ENCODE measurements at places on chromosomes 7 and 10.

GRCh38 chr10:103850572-103850895 lies 4.8 kb downstream of the SH3PXD2A start:
- DNase-seq, result no peak

DNA sequence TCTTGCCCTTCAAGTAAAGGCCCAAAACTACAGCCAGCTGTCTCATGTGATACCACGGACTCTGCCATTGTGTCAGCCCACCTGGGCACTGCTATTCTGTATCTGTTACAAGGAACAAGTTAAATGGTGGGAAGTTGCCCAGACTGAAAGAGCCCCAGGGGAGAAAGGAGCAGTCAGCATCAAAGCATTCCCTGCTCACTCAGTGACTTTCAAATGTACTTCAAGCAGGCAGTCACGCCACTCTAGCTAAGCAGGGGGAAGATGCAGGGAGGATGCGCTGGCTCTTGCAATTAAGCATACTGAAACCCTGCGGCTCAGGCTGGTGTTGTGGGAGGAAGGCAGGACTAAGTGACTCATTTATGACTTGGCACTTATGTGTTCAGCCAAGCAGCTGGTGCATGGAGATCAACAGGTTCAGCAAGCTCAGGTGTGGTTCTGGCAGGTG lies 1249.6 kb downstream of the TYW1 start:
- DNase-seq, result no peak

DNA sequence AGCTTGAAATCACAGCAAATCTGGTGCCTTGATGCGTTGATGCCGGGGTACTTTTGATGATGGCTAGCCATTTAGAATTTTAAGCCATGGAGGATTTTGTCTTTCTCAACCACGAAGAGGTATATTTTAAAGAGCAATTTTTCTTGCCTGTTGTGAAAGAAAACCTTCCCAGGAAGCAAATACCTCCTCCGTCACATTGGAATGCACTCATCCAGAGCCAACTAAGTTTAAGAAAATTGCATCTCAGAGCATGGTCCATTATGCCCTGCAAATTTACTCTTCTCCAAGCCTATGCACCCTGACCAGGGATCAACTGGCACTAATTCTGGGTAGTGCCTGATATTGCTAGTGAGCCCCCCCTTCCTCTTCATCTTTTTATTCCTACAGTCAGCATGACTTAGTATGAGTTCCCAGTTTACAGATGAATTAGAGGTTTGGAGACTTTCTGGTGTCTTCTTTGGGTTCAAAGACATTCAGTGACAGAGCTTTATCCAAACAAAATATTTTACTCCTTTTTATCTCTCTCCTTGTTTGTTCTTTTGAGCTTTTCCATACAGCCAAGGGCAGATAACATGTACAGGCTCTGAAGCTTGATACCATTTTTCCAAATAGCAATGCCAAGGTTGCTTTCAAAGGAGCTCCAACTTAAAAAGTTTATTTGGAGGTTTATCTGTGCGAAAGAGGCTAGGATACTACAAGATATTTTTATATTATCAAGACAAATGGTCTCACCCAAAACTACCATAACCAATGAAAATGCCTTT lies 56.6 kb upstream of the ANK3 start:
- no peak for DNase-seq

DNA sequence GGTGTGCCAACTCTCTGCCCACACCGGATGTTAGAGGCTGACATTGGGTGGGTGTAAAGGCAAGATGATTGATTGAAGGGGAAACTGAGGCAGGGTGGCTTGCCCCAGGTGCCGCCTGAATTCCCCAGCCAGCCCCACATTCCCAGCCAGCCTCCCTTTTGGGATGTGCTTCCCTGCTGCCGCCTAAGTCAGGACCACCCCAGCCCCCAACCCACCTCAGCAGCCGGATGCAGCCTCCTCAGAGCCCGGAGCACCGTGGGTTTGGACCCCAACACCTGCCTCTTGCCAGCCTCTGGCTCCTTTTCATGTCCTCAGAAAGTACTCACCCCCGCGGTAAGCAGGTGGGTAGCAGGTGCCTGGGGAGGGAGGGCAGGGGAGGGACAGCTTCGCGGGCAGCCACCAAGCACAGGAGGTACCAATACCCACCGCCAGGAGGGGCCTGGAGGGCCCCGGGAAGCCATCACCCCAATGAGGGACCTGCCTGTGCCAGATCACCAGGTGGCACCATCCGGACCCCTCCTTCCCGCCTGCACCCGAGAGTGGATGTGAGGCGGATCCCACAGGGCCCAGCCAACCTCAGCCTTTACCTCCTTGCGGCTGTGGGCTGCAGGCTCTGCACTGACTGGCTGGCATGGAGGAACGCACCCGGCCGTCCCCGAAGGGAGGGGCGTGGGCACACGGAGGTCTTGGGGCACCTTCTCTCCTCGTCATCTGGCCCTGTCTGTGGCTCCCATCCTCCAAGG lies 60.5 kb downstream of the PWWP2B start:
- DNase-seq, result no peak

- no peak for DNase-seq
These were observed 86.9 kb upstream of the GATAD1 start for GRCh38 chr7:92360387-92360786.

DNA sequence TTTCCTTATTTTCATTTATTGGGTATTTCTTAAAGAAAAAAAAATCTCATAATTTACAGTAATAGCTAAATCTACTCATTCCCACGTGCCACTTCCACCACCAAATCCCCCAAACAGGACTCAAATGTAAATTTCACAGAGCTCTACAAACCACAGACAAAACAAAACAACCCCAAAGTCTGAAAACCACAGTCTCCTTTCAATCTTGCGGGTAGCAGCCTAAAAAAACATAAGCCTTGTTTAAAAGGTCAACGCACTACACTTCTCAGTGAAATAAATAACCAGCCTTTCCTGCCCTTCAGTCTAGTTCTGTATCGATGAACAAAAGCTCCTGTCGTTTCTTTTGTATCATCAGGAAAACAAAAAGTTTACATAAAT lies 121.8 kb upstream of the AFAP1L2 start:
- DNase-seq, result peak; percentile 49

DNA sequence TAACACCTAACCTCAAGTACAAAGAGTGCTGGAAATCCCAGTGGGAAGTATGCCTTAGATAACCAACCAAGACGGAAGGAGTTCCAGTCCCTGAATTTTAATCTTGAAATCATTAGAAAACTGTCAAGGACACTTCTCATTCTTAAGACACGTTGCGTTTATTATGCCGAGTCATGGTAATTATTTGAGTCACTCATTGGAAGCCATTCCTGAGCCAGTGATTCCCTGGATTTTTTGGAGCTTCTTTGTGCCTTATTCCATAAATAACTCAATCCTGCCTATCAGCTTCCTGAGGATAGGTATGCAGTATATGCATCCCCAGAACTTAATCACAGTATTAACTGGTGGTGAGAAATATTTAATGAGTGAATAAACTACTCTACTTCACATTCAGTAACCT lies 77.4 kb downstream of the PPP1R17 start:
- no peak for DNase-seq

- DNase-seq, result peak; percentile 70
These were observed at the start of gene COL13A1 for GRCh38 chr10:69801434-69802315. Gene COL13A1, plus strand, starts transcription at chr10:69801906. Its CDS starts 518 bp downstream, at chr10:69802424.

DNA sequence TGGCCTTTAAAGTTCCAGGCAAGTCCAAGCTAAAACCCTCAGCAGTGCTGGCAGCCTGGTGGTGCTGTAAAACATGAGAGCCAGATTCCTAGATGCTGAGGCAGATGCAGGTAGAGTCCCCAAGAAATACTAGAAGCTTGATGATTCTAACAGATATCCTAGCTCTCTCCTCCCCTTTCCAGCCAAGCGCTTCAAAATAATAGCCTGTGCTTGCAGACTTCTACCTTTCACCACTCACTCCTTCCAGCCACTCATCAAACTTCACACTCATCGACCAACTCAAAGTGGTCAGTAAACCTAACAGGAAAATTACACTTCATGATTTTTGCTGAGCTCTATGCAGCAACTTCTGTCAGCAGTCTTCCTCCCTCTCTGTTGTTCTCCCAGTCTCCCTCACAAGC lies 50.2 kb downstream of the LMBR1 start:
- DNase-seq, result no peak

- DNase-seq, result peak; percentile 15
These were observed 31.8 kb downstream of the GPRIN2 start for GRCh38 chr10:46524472-46525176.
